ENCODE measurements at places on chromosomes 1 and 21.
A peak's percentile ranks its signal among the peaks of the same experiment; 100 is the strongest.

DNA sequence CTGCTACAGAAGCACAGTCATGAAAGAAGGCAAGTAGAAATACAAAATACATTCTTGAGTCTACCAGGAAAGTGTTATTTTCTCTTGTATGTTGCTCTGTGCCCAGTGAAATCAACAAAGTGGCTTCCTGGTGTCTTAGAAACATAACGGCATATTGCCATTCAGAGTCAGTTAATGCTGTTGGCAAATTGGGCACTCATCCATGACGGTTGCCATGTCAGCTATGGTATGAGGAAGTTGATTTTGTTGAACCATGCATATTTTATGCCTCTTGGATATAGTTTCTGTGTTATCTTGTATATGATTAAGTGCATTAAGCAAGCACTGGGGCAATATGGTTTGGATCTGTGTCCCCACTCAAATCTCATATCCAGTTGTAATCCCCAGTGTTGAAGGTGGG is 153.1 kb upstream of the CXADR start:
- DNase-seq = no peak

- no peak for DNase-seq
These were observed 79.2 kb downstream of the CD34 start for GRCh38 chr1:207831517-207832327.

DNA sequence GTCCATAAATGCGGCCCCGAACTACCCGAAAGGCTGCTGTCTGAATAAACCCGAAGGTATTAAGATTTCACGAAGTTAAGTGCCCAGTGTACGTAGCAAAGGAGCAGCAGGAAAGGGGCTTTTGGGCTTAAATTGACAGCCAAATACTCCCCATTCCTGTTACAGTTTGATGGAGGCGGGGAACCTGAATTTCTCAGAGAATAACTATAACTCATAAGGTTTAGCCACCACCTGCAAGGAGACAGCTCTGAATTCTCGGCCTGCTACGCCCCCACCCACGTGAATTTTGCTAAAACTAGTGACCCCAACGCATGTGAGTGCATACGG is 5.2 kb downstream of the GFI1 start:
- no peak for DNase-seq

- peak; percentile 48 for DNase-seq
These were observed 186.5 kb downstream of the FASLG start for GRCh38 chr1:172845371-172845770.

DNA sequence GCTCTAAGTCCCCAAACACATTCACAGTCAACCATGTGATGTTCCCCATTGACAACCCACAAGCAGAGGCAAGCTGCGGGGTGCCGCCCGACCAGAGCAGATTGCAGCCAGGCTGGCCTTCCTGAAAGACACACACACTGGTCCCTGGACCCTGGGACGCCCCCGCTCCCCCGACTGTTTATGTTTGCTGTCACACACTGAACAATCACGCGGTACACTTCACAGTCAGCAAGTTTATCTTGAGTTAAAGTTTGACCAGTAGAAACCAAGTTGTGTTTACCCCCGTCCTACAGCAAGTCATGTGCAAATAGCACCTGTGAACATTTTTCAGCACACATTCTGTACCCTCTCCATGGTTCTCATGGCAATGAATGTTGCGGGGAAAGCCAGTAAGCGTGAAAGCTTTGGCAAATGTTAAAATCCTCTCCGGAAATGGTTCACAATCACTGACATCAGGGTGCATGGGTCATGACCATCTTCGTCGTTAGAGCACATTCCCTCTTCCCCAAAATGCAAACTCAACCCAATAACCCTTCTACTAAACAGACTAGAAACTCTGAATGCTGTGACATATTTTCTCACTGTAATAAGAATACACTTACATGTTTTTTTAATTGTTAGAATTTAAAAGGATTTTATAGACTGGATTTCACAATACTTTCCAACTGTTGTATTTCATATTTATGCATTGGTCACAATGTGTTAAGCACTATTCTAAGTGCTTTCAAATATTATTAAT is 33.3 kb upstream of the IRF2BP2 start:
- DNase-seq = no peak

DNA sequence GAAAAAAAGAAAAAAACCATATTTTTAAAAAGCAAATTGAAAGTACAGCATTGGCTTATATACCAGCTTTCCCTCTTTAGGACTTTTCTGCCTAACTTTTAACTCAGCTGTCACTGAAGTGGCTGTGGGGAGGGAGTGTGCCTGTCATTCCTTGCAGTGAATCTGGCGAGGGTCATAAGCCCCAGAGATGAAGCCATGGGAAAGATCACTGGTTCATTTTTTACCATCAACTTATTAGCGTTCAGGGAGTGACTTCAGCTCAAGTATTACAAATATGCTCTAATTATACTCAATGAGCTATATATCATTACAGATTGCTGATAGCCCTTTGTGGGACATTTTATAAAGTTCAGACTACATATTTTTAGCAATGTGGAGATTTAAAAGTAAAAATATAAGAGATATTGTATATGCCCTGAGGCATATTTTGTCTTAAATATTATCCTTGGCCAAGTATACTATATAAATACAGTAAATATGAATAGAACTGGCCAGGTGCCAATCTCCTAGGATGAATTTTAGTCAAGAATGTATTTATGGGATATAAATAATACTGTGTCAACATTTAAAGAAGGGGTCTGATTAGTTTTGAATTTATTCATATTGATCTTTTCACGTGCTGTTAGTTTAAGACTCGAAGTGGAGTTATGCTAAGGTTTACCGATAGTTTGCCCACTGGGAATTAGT is 4.4 kb downstream of the TGFB2 start:
- no peak for DNase-seq

DNA sequence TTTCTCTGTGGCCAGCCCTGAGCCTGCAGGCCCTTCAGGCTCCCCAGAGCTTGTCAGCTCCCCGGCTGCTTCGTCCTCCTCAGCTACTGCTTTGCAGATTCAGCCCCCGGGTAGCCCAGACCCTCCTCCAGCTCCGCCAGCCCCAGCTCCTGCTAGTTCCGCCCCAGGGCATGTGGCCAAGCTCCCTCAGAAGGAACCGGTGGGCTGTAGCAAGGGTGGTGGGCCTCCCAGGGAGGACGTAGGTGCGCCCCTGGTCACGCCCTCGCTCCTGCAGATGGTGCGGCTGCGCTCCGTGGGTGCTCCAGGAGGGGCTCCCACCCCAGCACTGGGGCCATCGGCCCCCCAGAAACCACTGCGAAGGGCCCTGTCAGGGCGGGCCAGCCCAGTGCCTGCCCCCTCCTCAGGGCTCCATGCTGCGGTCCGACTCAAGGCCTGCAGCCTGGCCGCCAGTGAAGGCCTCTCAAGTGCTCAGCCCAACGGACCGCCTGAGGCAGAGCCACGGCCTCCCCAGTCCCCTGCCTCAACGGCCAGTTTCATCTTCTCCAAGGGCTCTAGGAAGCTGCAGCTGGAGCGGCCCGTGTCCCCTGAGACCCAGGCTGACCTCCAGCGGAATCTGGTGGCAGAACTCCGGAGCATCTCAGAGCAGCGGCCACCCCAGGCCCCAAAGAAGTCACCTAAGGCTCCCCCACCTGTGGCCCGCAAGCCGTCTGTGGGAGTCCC is 45.4 kb downstream of the YARS1 start:
- no peak for DNase-seq

GRCh38 chr1:38014724-38015424 is 2.3 kb downstream of the UTP11 start:
- no peak for DNase-seq

DNA sequence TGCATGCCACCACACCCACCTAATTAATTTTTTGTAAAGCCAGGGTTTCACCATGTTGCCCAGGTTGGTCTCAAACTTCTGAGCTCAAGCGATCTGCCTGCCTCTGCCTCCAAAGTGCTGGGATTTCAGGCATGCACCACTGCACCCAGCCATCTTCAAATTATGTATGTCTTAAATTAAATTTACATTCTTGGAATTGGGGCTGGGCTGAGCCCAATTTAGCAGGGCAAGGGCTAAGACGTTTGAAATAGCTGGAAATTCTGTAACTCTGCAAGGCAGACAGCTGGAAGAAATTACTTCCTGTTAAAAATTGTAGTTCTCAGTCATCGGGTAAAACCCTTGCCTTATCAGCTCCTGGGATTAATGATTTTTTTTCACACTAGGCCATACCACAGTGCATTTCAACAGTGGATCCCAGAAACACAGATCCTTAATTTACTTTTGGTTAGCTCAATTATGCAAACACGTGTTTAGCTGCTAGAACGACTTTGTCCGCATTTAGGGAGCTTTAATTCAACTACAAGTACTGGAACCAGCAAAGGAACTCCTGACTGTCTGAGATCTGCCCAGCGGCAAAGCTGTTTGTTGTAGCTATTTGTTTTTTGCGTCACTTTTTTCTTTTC is 83.3 kb downstream of the OLFML3 start:
- DNase-seq = no peak

DNA sequence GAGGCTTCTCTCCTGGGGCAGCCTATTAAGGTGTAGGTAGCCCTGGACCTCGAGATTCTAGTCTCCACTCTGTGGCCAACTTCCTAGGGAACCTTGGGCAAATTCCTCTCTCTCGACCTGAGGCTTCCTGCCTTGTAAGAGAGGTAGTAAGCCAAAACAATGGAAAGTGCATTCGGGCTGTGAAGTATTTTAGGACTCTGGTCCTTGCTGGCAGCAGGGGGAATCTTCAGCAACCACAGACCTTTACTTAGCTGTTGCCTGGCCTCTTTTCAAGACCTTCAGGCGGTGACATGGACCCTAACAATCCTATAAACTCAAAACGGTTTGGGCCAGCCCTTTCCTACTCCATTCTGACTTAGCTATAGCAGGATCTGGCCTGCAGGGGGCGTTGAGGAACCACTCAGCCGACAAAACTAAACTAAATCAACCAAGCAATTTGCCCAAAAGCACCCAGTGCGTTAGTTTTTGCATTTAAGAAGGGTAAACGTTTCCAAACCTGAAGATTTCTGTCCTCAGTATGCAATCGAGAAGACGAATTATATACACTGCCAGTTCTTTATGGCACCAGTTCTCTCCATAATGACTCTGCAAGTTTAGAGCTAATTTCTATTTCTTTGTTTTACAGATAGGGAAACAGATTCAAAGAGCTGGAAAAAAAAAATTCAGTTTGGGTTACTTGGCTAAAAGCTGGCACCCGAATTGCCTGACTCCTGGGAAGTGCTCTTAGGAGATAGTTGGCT is 10.9 kb upstream of the SESN2 start:
- peak; percentile 85 for DNase-seq

- DNase-seq = no peak
These were observed 243.8 kb upstream of the RAB4A start for GRCh38 chr1:229027158-229027557.

DNA sequence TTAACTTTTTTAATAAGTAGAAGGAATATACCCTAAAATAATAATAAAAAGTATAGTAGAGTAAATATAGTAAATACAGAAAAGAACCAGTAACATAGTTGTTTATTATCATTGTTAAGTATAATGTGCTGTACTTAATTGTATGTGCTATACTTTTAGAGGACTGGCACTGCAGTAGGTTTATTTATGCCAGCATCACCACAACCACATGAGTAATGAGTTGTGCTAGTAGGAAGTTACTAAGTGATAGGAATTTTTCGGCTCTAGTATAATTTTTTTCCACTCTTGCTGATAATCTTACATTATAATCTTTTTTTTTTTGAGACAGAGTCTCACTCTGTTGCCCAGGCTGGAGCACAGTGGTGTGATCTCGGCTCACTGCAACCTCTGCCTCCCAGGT is 71.6 kb downstream of the IVNS1ABP start:
- no peak for DNase-seq

- no peak for DNase-seq
These were observed 407.5 kb downstream of the SETD4 start for GRCh38 chr21:35652872-35653271.

DNA sequence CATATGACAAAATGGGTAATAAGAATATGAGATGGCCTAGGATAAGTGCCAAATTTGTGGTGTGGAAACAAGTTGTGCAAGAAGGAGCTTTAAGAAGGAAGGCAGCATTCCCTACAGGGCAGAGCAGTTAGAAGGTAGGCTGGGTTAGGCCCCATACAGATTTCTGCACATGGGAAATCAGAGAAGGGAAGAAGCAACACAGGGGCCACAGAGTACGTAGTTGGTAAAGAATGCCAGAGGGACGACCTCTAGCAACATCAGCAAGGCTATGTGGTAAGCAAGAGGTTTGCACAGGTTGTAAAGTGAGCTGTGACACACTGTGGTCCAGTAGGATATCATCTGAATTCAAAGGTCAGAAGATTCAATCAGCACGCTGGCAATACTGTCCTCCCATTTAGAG is 765.6 kb upstream of the B3GALT2 start:
- DNase-seq = no peak

DNA sequence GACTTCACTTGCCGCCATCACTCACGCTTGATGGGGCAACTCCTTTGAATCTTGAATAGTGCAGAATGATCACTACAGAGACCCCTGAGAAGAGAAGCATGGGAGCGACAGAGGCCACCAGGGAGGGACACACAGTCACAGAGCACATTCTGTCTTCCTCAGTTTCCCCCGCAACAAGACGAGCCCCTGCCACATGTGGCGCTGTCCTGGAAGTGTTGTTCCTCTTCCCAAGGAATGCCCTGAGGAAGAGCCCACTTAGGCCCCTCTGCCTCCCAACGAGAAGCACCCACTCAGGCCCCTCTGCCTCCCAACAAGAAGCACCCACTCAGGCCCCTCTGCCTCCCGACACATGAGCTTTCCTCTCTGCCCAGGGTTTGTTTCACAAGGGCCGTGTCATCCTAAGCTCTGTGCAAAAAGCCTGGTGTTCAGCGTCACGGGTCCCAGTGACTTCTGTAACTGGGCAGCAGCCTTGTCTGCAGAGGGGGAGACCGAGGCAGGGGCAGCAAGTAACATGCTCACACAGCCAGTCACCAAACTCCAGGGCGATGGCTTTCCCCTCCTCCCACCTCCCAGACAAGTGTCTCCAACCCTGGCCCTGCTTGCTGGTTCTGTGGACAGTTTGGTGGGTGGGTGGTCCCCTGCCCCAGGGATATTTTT is 19.8 kb downstream of the SLC37A1 start:
- DNase-seq = no peak

DNA sequence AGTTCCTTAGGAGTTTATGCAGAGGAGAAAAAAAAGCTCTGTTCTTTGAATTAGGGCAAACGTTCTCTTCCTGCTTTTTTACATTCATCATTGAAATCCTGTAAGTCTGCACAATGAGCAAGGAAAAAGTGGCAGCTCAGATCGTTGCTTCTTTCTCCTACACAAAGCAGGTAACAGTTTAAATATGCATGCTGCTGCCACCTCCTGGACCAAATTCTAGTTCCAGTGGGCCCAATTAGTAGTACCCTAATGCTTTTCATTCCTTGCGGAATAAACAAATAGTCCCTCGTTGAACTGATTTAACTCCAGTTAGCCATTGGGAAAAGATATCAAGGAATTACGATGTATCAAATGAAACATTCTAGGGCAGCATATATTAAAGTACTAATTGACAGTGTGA is 20.1 kb downstream of the YTHDF2 start:
- DNase-seq = no peak

- no peak for DNase-seq
These were observed 3.7 kb downstream of the ST3GAL3 start for GRCh38 chr1:43711049-43711448.

Measured in DND-41 (cell line).